Ascending aorta (tissue), 2 donors: ENCODE measurements at places on chromosomes 7 and 10. TPM values are rescaled to one million over a fixed set of nuclear protein-coding genes. Genes with fewer than 3 reads are reported as not detected.

- no peak for DNase-seq
Observed at GRCh38 chr7:67875558-67875957, 878.9 kb downstream of the TYW1 start.

DNA sequence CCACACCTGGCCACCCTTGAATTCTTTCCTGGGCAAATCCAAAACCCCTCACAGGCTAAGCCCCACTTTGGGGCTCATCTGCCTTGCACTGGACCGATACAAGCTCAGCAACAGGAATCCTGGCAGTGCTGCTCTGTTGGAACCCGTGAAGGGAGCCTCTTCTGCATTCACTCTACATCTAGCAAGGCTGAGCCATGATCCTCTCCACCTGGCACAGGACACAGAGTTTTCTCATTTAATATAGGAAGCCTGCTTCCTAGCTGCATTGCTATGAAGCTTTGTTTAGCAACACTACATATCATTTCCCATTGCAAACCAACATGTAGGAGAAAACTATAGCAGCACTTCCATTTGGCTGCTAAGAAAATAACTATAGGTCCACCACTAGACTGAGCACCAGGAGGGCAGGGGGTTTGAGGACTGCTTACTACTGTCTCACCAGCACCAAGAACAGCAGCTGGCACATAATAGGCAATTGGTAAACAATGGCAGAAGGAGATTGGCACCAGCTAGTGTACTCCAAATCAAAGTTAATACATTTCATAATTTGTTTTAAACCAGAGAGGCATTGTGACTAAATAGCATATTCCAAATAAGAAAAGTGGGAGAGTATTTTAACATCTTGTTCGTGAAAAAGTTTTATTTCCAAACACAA is 56.1 kb downstream of the CPVL start:
- no peak for DNase-seq

DNA sequence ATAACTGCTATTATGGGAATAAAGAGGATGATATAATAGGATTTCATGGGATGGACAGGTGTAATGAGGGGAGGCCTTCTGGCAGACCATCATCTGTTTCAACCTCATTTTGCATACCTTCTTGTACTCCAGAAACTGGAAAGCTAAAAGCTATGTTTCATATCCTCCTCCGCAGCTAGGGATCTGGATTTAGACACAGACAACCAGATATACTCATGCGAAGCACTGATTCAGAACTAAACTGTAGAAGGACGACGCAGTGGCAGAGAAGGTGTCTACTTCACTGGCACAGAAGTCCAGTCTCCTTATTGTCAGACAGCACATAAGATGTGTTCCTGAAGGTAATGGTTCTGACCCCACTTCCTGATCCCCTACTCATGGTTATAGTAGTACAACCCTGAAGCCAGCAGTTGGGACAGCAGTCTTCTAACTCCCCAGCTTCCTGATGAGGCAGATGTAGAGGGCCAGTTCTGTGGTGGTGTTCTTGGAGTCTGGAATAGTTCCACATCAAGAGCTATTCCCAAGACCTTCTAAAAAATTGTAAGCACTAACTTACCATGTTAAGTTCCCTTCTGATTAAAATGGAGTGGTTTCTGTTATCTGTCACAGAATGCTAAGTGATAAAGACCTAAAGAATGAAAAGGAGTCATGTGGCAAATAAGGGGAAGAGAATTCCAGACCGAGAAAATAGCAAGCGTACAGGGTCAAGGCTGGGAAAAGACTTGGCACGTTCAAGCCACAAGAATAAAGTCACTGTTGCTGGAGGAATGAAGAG is 550.3 kb downstream of the GRM8 start:
- no peak for DNase-seq

DNA sequence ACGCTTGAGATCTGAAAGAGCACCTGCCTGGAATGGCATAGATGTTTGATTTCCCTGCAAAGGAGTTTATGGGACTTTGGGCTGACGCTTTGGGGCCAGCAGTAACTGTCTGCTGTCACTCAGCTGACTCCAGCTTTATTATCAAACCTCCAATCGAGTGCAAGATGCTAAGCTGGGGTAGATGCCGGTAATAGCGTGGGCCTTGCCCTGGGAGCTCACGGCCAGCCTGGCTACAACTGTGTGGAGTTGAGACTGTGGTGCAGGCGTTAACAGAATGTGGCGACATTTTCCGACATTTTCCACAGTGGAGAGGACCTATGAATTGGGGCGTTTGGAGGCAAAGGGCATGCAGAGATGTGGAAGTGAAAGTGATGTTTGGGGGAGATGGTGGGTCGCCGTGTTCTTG is 1.3 kb downstream of the CHST12 start:
- DNase-seq = no peak

DNA sequence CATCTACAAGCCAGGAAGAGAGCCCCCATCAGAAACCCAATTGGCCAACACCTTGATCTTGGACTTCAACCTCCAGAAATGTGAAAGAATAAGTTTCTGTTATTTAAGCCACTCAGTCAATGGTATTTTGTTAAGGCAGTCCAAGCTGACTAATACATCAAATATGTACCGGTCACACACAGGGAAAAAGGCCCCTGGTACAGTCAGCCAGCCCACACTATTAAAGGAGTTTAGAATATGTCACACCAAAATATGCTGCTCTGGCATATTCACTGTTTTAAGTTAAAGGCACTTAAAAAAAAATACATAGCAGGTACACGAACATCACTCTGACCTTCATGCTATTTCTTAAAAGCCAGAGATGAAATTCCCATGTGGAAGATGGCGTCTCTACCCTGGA is 15.2 kb upstream of the CDCA7L start:
- no peak for DNase-seq

Gene SFTPD
- not detected for total RNA-seq

DNA sequence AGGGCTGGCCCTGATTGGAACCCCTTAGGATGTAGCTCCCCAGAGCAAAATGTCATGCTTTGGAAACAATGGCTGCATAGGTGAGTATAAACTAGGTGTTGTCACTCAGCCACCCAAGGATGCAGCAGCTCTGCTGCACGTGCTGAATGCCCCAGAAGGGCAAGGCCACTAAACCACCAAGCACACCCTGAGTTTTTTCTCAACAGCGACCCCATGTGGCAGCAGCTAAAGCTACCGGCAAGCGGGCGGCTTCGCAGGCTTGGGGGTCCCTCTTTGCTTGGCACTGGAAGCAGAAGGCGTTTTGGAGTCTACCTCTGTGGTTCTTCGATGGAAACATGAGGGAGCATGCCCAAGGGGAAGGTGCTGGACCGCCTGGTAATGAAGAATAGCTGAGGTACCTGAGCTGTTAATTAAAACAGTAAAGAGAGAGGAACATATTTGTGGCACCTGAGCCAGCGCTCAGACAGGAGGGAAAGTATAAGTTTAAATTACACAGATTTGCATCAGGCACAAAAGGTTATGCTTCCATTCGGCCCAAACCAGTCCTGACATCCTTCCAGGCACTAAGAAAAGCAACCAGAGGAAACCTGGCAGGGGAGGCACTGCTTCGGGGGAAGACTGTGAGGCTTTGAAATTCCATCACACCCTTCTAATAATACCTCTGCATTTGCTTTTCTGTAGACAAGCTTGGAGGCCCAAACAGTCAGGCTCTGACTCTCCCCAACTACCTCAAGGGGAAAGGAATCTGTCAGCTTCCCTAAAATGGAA is 152.1 kb downstream of the GFRA1 start:
- no peak for DNase-seq

GRCh38 chr7:133021196-133021595 is 60.7 kb downstream of the CHCHD3 start:
- no peak for DNase-seq

DNA sequence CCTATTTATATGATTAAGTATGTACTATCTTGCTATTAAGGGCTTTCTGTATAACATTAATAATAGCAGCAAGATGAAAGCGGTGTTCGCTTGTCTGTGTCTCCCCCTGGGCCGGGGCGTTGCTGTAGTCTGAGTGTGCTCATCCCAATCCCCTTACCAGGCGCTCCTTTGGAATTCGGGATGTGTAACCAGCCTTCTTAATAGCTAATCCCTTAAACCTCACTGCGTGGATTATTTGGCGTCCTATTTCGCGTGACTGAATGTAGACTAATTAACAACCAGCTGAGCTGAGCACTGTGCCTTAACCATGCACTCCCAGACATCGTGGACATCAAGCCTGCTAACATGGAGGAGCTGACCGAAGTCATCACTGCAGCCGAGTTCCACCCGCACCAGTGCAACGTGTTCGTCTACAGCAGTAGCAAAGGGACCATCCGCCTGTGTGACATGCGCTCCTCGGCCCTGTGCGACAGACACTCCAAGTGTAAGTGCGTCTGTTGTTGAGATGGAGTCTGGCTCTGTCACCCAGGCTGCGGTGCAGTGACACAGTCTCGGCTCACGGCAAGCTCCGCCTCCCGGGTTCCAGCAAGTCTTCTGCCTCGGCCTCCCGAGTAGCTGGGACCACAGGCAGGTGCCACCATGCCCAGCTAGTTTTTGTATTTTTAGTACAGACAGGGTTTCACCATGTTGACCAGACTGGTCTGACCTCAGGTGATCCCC is 36.6 kb downstream of the BNIP3 start:
- DNase-seq = no peak

GRCh38 chr7:110224643-110225042 is 866.3 kb upstream of the LRRN3 start:
- DNase-seq = no peak

Gene NRCAM
- 0.53 TPM for total RNA-seq

DNA sequence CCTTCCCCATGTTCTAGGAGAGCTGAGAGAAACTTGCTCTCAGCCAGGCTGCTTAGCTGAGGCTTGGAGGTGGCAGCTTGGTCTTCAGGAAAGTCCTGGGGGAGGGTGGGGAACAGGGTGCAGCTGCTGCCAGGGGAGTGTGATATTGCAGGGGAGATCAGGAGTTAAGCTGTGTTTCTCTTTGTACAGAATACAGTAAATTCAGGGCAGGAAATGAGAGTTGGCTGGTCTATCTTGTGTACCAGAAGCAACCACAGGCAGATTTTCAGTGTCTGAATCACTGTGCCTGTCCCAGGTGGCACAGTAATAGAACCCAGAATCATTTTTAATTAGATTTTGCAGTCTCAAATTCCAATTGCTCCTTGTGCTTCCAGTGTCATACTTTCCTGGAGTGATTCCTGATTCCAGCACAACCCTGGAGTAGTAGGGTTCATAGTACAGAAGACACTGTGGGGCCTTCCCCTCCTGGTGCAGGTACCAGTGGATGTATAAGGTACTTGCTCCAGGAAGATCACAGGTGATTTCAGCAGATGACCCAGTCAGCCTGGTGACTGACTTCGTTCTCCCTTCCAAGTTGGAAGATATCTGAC is 94.0 kb upstream of the TARP start:
- DNase-seq = no peak

DNA sequence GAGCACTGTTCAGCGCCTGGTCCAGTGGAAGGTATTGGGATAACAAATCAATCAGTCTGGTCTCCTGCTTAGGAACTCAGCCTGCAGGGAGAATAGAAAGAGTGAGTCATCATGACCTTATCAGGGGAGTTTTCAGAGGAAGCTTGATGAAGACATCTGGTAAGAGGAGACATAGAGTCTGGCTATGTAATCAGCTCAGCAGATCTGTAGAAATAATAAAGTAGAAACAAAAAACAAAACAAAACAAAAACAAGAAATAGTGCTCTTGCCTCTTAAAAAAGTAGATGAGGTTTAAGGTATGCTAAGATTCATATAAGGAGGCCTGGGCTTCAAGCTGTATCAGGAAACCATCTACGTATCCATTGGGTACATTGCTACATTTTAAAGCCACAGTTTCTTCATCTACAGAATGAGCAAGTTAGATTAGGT is 14.4 kb downstream of the TAS2R41 start:
- DNase-seq = no peak

Gene SYT15B
- total RNA-seq = 68.3 TPM

DNA sequence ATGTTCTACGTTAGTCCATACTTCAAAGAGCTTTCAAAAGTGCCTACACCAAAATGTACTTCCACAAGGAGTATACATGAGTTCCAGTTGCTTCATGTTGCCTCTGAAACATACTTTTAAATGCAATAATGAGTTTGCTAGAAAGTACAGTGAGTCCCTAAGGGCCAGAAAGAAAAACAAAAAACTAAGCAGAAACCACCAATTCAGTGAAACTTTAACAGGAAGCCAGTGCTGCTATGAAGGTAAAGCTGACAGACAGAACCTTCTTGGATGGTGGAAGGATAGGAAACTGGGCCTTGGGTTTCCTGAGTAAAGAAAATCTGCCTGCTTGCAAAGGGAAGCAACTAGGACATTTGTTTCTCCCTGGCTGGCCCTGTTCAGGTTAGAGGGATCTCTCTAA is 104.2 kb downstream of the CTTNBP2 start:
- no peak for DNase-seq

GRCh38 chr7:115037128-115037802 is 115.4 kb downstream of the MDFIC start:
- no peak for DNase-seq
